Keratinocyte (primary cell): ENCODE measurements at places on chromosomes 16 and 17. TPM values are rescaled to one million over a fixed set of nuclear protein-coding genes. Genes with fewer than 3 reads are reported as not detected.

DNA sequence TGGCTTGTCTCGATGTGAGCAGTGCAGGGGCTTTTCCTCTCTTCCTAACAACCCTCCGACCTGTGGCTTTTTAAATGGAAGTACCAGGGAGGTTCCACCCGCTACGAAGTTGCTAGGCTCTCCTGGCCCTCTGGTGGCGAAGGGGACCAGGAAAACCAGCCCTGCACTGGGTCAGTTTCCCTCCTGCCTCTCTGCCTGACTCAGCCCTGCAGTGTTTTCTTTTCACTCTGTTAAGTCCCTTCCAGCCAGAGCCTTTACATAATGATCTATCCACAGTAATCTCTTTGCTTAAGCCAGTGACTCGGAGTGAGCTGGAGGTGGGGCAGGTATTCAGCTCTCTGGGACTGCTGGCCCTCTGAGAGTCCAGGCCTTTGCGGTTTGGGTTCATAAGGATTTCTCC lies 331.3 kb upstream of the EEF2KMT start:
- no peak for DNase-seq

- no peak for DNase-seq
Observed at GRCh38 chr16:20889625-20890275, 10.4 kb downstream of the DCUN1D3 start.

- DNase-seq, result no peak
Observed at GRCh38 chr16:86389566-86390328, 120.6 kb upstream of the FOXF1 start.

CRYBA1 gene
- polyA plus RNA-seq, result not detected in 3 replicates
